Left lobe of liver (tissue), 2 donors: ENCODE measurements at places on chromosomes 3 and 15. TPM values are rescaled to one million over a fixed set of nuclear protein-coding genes. Genes with fewer than 3 reads are reported as not detected.
A peak's percentile ranks its signal among the peaks of the same experiment; 100 is the strongest.

- no peak for DNase-seq
Measured at GRCh38 chr15:65339920-65340319, 35.4 kb downstream of the RNU5B-1 start.

DNA sequence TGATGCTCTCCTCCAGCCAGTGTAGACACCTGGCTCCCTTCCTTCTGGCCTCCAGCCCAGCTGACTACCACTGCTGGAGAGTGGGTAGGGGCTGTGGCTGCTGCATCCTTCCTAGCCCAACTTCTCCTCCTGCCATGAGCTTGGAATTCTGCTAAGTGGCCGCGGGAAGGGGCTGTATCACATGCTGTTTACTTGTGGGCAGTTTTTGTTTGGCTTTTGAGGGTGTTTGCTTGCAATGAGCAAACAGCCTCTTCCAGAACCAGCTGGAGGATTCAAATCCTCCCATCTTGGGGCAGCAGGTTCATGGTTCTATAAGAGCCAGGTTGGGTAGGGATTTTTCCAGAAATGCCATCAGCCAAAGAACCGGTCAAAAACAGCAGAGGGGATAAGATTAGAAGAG lies 9.0 kb downstream of the GASK1A start:
- peak; percentile 51 for DNase-seq

DNA sequence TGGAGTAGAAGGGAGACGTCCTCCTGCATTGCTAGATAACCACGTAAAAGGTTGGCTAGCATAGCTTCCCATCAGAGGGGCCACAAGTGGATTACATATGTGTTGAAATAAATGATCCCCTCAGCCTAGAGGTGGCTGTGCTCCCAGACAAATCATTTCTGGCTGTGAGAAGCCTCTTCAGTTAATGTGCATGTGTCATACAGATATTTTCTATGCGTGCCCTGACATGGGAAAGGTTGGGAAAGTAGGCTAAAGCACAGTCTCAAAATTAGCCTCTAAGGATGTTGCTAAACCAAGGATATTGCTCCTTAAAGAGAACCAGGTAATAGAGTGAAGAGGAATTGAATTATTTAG lies 17.8 kb downstream of the USP3 start:
- DNase-seq: no peak

DNA sequence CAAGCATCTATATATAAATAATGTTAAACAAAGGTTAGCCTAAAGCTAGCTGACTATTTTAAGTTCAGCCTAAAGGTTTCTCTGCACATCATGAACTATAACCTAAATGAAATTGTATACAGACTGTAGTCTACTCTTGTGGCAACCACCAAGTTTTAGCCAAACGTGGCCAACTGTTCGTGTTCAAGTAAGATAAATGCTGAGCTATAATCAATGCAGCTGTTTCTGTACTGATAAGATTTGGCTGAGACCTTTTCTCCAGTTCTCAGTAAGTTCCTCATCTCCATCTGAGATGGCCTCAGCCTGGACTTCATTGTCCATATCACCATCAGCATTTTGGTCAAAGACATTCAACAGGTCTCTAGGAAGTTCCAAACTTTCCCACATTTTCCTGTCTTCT lies 43.7 kb upstream of the IGSF10 start:
- no peak for DNase-seq

DNA sequence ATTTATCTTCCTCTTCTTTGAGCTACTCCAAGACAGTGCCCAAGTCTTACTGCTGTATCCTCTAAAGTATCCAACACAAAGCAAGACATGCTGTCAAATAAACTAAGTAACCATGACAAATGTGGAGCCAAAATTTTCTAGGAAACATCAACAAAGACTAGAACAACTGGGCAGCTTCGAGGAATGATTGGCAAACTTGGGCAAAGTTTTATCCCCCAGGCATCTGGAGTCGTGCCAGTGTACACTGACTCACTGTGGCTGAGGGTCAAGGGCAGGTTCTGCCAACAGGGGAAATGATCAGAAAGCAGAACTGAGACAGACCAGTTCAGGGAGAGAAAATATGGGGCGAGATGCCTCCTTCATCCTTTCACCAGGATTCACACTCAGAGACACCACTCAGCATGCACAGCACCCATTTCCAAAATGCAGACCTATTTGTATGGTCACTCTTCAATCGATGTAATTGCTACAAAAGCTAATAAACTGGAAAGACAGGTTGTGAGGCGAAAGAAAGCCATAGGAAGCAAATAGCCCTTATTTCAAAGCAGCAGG lies 65.8 kb downstream of the MB21D2 start:
- peak; percentile 86 for DNase-seq

DNA sequence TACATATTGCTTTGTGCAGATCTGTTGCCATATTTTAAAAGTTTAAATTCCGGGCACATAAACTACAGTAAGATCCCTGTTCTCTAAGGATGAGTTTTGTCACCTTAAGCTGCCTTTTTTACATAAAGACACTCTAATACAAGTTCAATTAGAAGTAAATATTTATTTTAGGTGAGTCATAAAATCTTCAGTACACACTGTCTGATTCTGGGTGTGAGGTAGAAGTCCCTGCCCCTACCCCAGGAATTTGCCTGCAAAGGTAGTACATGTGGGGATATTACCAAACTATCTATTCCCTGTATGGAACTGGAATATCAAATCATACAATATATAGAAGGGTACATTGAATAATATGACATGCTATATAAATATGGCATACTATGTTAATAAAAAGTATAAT lies 6.3 kb downstream of the SCG3 start:
- no peak for DNase-seq

GRCh38 chr15:52717924-52718323 lies 38.7 kb upstream of the ATOSA start:
- no peak for DNase-seq

DNA sequence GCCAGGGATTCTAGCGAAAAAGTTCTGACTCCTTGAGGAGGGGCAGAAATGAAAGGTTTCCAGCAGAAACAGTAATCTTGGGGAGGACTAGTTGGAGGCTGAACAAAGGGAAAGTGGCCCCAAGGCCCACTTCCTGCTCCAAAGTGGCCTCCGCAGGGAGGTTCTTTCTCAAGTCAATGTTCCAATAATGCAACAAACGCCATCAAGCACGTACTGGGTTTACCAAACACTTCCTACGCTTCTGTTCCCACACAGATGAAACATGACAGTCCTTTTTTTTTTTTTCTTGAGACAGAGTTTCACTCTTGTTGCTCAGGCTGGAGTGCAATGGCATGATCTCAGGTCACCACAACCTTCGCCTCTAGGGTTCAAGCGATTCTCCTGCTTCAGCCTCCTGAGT lies 9.6 kb upstream of the RCCD1 start:
- no peak for DNase-seq

OR5K2 gene
- not detected for total RNA-seq

DNA sequence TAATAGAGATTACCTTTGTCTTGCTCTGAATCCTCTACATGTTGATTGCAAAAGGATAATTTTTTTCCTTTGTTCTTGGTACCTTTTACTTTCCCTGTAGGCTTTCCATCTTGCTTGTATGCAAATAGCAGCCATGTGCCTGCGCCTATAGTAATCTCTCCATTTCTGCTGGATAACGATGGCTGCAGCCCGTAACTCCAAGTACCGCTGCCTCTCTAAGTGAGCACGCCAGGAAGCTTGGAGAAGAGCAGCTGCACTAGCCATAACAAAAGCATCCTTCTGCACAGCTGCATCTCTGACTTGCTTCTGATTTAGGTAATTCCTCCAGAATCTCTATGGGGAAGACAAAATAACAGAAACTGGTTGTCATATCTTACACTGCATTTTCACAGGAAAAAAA lies 89.3 kb downstream of the NR2E3 start:
- DNase-seq: no peak

DNA sequence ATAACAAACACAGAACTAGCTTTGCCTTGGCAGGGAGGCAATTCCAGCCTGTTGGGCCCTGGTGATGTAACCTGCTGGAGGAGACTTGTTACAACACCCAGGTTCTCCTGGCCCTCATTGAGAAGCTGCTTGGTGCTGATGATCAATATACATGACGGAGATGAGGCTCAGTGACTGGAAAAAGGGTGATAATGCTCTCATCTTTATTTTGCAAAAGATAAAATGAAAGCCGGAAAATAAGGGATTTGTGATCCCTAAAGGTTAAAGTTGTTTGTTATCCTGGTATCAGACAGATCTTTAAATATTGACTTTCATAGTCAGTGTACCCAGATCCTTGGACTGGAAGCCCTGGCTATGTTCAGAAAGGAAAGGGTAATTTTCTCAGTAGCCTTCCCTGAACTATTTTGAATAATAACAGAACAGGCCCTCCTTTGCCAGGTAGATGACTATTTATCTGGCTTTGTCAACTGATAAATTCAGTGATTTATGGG lies 118.9 kb upstream of the MEIS2 start:
- peak; percentile 73 for DNase-seq

DNA sequence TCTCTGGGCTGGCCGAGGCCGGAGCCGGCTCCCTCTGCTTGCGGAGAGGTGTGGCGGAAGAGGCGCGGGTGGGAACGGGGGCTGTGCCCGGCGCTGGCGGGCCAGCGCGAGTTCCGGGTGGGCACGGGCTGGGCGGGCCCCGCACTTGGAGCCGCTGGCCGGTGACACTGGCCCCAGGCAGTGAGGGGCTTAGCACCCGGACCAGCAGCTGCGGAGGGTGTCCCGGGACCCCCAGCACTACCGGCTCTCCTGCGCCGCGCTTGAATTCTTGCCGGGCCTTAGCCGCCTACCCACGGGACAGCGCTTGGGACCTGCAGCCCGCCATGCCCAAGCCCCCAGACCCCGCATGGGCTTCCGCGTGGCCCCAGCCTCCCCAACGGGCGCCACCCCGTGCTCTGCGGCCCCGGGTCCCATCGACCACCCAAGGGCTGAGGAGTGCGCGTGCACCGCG lies 736.3 kb upstream of the ARRDC4 start:
- DNase-seq: no peak

DNA sequence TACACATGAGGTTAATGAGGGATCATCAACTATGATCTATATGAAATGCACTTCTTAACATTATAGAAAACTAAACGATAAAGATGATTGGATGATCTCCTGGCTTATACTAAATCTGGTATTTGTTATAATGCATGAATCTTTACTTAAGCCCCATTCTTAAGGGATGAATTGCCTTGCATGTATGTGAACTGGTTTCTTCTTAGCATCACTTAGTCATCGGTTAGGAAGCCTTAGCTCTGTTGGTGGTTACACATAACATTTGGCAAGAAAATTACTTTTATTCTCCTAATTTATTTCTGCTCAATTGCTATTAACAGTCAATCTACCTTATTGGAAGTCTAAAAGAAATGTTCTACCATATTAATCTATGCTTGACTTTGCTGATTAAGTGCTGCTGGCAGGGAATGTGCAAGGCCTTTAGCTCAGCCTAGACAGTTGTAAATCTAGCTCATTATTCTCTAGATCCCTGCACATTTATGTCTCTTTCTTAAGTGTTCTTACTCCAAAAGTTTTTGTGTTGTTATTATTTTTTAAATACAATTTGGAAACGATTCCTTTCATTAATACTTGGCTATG lies 356.0 kb downstream of the ZPLD1 start:
- DNase-seq: no peak

DNA sequence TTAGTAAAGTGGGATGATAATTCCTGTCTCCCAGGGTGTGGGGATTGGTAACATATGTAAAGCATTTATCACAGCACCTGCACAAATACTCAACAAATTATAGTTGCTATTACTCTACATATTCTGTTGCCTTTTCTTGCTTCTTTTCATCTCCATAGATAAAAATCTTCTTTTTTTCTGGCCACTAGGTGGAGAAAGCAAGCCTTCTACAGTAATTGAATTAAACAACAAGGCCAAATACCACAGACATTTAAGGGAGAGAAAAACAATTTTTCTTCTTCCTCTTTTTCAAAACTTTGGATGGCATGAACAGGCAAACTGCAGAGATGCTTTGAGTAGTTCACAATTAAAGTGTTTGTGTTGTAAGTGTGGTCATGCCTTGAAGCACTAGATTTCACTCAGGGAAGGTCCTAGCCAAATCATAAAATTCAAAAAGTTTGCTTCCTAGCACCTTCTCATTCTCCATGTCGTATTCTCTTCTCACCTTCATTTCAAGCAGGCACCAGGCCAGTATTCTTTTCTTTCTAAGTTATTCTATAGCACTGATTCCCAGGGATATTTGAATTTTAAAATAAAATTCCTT lies 493.4 kb upstream of the TGFBR2 start:
- DNase-seq: no peak

GRCh38 chr3:95044101-95044500 lies 981.2 kb downstream of the NSUN3 start:
- DNase-seq: no peak

CNTN3 gene
- total RNA-seq: 5.7 TPM

ALPK3 gene
- 2.7 TPM for total RNA-seq

GRCh38 chr3:194204042-194204987 lies 68.4 kb downstream of the HES1 start:
- peak; percentile 67 for DNase-seq

GRCh38 chr15:58690703-58691102 lies 58.8 kb downstream of the ADAM10 start:
- DNase-seq: no peak
